Motor neuron (in vitro differentiated cells): ENCODE measurements at places on chromosomes 3 and 15. TPM values are rescaled to one million over a fixed set of nuclear protein-coding genes. Genes with fewer than 3 reads are reported as not detected.

Gene PLCH1
- 10.7 and 12.5 TPM in 2 replicates for total RNA-seq

Gene SMCO1
- not detected in 2 replicates for total RNA-seq

Gene ESYT3
- 1.9 and 4.1 TPM in 2 replicates for total RNA-seq

Gene POLG
- 54.5 and 58.3 TPM in 2 replicates for total RNA-seq

Gene SEMA3G
- total RNA-seq, result 0.58 and 0.66 TPM in 2 replicates

Gene CSPG5
- total RNA-seq, result 12.7 and 14.9 TPM in 2 replicates

Gene PAK6
- 1.5 and 1.6 TPM in 2 replicates for total RNA-seq

Gene ZCWPW2
- 0.73 TPM in 2 replicates for total RNA-seq

Gene FRMD5
- total RNA-seq, result 0.31 and 0.38 TPM in 2 replicates

Gene CFAP91
- 19.7 and 26.0 TPM in 2 replicates for total RNA-seq

Gene CD200
- 62.5 and 65.7 TPM in 2 replicates for total RNA-seq

Gene THPO
- 0.36 and 0.77 TPM in 2 replicates for total RNA-seq
